ENCODE measurements at places on chromosomes 16 and 17.

DNA sequence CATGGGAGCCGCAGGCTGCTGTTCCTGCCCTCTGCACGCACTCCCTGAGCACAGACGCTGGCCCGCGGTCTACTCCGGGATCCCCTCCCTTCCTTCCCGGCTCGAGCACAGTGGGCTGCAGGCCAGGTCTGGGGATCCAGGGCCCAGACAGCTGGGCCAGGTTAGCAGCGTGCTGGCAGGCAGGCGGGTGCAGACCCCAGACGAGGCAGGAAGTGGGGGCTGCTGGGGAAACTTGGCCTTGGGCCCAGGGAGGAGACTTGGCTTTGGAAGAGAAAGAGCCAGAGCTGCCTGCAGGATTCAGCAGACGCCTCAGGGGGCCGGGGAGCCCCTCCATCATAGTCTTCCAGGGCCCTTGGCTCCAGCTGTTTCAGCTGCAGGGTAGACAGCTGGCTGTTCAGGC lies 30.2 kb upstream of the ABCC3 start:
- no peak for DNase-seq

DNA sequence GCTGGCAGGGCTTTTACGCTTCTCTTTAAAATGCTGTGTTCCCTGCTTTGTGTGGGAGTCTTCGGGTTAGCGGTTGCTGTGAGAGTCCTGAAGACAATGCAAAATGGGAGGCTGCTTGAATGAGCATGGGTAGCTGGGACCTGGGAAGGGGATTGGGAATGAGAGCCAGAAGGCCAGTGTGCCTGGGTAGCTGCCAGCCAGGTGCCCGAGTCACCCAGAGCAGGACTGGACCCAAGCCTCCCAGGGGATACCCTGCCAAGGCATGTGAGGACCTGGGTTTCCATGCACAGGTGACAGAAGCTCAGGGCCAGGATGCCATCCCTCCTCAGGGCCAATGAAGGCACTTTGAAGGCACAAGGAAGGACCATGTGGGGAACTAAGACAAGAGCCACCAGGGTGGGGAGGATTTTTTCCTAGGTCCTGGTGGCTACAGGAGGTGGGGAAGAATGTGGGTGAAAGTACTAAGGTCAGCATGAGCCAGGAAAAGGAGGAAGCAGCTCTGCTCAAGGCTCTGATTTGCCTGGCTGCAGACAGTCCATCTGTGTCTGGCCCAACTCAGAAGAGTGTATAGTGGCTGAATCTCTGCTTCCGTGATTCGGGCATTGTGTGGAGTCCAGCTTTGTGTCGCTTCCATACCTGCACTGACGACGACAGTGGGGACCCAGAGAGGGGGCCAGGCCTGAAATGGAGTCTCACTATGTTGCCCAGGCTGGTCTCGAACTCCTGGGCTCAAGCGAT lies 20.5 kb downstream of the TMEM94 start:
- no peak for DNase-seq

- no peak for DNase-seq
These were observed 37.9 kb downstream of the HS3ST3A1 start for GRCh38 chr17:13563866-13564265.

DNA sequence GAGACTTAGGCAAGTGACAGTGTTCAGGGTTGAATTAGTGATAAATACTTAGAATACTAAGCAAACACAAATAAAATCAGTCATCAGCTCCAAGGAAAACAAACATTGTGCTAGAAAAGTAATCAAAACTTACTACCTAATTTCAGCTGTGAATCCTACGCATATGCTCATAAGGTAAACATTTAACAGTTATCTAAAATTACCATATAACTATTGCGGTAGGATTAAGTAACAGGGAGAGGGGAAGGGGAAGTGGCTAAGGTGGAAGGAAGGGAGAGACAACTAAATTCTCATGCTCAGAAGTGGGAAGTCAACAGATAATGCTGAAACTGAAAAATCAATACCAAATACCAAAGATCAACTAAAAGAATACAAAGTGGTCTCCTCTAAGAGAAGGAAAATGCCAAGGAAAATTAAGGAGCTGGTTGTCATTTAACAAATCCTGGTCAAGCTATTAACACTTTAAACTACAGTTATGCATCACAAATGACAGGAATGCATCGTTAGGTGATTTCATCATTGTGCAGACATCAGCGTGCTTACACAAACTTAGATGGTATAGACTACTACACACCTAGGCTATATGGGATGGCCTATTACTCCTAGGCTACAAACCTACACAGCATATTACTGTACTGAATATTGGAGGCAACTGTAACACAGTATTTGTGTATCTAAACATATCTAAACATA lies 20.0 kb downstream of the USP32 start:
- peak; percentile 67 for DNase-seq

DNA sequence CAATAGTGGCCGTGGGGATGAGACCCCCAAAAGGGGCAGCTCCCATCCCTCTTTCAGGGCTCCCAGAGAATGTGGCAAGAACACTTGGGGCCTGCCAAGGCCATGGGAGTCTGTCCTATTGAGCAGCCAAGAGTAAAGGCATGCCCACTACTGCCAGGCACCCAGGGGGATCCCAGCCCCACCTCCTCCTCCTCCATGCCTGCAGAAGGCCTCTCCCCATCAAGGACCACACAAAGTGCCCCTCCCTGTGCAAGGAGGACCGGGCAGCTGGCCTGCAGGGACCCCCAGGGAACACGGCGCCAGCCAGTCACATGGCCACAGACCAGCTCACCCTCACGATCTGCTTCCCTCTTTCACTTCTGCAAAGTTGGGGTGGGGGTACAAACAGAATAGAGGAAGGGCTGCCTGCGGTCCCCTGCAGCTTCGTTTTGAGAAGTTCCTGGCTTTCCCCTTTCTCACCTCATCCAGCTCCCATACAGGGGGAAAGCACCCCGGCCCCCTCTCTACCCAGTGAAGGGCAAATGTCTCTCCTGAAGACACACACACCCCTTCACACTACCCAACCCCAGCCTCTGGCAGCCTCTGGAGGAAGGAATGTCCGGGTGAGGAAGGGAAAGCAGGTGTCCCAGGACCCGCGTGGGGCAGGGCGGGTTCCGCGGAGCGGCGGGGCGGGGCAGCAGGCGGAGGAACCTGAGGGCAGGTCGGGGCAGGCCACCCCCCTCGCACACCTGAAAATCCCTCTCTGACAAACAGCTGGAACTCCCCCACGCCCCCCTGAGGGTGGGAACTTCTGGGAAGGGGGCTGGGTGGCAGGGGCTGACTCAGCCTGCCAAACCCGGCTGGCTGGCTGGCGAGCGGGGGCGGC lies 2.0 kb downstream of the PPP1R9B start:
- DNase-seq: peak; percentile 84

DNA sequence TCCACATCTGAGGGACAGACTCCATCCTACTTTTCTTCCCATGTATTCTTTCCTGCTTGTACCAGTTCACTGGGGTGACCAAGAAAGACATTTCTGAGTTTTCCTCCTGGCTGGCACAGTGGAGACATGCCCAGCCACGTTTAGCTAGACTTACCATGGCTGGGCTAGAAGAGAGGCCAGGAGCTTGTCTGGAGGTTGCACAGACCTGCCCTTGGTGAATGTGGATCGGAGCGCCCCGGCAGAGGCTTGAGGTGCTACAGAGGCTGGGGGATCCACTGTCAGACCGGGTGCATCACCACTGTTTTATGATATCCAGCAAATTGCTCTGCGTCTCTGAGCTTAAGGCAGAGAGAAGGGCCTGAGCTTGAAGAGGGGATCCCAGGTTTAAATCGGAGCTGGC lies 3.5 kb downstream of the IL4R start:
- peak; percentile 93 for DNase-seq

DNA sequence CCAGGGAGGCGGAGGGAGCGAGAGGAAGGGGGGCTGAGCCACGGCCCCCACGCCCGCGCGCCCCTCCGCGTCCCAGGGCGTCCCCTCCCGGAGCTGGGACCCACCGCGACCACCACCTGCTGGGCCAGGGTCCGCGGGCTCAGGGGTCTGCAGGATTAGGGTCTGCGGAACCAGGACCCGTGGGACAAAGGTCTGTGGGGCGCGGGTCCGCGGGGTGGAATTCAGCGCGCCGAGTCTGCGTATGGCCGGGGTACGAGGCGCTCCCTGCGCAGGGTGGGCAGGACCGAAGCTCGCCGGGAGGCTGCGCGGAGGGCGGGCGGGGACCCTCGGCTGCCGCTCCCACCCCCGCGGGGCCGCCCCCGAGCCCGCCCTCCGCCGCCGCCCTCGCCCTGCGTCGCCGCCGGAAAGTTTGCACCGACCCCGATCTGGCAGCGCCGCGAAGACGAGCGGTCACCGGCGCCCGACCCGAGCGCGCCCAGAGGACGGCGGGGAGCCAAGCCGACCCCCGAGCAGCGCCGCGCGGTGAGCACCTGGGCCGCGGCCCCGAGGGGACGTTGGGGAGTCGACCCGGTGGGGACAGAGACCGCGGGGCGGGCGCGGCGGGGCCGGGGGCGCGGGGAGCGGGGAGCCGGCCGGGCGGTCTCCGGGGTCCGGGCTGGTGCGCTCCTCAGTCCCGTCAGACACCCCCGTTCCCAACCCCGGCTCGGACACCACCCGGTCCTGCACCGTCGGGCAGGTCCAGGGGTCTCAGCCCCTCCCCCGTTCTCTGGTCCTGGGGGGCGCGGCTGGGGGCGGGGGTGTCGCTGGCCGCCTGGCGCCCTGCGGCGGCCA lies at the start of gene GCGR:
Gene GCGR, plus strand, starts transcription at position 423 of the 831 bp plus-strand sequence. CDS start 4,869 bp downstream, outside the sequence.
- no peak for DNase-seq

- peak; percentile 91 for DNase-seq
These were observed 274.6 kb upstream of the HSBP1 start for GRCh38 chr16:83533193-83533592.

GRCh38 chr17:45437465-45438283 lies 5.0 kb upstream of the ARHGAP27 start:
- DNase-seq: no peak

DNA sequence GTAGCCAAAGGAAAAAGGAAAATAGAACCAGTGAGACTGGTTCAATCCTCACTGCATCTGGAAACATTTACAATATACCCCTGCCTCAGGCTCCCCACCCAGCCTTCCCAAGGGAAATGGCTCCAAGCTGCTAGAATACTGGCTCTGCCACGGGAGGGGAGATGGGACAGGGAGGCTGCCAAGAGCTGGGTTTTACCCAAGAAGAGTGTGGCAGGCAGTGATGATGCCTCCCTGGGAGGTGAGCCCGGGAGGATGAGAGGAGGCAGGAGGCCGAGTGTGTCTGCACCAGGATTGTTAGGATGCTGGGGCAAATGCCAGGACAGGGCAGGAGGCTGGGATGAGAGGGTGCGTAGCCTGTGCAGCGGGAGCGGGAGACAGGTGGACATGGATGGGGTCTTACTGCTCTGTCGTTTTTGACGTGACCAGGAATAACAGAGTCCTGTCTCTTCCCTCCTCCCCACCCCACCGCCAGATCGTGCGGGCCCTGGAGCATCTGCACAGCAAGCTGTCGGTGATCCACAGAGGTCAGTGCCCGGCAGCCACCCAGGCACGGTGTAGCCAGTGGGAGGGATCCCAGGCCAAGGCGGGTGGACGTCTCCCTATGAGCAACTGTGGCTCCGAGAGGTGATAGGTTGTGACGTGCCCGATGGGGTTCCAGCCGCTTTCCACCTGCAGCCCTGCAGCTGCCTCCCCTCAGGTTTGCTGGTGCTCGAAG lies 18.4 kb downstream of the MAP2K3 start:
- DNase-seq: no peak

GRCh38 chr17:61499632-61500031 lies 47.4 kb downstream of the TBX4 start:
- DNase-seq: no peak

- peak; percentile 85 for DNase-seq
These were observed 11.2 kb upstream of the SLC47A2 start for GRCh38 chr17:19727501-19728078.

GRCh38 chr16:89201439-89202377 lies 1.4 kb upstream of the SLC22A31 start:
- peak; percentile 26 for DNase-seq

GRCh38 chr17:2983255-2983654 lies 80.2 kb downstream of the OR1D5 start:
- DNase-seq: no peak

GRCh38 chr17:40437095-40437732 lies 6.0 kb upstream of the IGFBP4 start:
- no peak for DNase-seq

DNA sequence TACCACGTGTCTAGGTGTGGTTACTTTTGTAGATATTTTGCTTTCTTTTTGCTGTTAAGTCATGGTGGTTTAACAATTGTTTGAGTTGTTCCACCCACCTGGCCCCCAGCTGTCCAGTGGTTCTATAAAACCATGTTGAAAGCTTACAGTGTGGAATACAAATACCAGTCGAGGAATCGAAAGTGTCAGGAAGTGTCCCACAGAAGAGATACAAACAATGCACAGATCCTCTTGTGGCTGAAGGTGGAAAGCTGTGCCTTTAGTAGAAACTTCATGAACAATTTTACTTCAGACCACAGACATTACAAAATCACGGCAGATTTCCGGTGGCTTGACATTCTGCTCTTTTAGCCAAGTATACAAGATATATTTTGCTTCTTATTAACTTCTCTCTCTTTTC lies 782.4 kb upstream of the SOX9 start:
- DNase-seq: peak; percentile 48

DNA sequence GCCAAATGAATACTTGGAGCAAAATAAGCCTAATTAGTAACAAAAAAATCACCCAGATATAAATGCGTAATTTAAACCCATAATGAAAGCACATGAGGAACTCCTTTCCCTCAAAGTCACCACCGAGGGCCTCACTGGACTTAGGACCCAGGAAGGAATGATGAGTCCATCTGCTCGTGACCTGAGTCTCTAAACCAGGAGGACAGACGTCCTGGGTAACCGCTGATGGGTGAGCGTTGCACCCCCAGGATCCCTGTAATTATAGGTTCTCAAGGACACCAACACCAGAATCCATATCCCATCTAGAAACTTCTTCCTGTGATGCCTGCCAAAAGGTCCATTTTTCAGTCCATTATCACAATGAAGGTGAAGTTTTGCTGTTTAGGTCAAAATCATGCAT lies 121.4 kb downstream of the ZNF778 start:
- no peak for DNase-seq

DNA sequence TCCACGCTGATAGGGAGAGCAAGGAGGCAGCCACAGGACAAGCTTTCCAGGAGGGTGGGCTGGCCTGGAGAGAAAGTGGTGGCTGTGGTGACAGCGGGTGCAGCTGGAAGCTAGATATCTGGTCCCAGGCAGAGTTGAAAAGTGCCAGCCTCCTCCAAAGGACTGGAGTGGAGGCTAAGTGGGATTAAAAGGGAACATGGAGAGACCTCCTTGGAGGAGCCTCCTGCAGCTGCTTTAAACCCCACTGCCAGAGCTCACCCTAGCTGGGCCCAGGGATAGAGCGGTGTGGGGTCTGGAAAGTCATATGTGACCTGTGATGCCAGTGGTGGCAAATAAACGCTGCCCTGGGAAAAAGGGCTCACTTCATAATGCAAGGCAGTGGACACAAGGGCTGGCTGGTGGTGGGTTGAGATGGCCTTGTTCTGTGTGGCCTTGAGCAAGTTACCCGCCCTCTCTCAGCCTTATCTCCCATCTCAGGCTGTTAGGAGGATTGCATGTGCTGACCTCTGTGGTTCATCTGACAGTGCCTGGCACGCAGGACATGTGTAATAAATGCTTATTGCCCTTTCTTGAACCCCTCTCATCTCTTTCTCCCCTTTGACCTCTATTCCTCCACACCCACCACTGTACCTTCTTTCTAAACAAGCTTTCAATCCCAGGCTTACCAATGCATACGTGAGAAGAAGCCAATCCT lies 61.0 kb upstream of the LGALS9 start:
- DNase-seq: no peak

Data from bronchial epithelial cell (primary cell).